NK-92 treated with Interleukin-12 subunit alpha and Interleukin-12 subunit beta, amount 100 ng/mL, for 24 hours (cell line): ENCODE measurements at places on chromosomes 2 and 18.

DNA sequence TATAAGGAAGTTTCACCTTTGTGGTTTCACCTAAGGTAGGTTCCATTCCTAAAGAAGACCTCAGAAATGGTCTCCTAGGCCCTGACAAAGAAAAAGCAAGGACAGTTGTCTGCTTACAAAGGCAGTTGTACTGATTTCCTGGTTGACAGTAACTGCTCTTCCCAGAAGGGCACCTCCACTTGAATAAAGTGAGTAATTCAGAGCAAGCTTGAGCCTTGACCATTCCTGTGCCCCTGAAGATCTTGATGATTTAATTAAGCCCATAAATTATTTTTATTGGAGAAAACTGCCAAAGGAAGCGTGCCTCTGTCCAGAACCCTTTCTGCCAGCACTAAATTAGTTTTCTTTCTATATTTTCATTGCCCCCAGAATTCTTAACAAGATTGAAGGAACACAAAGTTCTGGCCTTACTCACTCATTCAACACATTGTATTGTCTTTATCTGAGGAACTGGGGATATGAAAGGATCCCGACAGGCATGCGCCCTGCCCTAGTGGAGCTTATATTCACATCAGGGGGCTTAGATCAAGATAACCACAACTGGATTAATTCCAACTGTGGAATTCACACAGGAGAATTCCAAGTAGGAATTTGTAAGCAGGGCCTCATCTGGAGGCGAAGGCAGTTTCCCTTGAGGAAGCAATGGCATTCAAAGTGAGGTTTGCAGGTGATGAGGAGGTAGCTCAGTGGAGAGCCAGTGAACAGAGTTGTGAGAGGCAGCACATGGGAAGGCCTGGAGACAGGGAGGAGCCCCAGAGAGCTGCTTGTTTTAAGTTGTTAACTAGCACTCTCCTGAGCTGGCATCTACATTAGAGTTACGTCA is 21.2 kb downstream of the PTRHD1 start:
- DNase-seq = no peak

GRCh38 chr2:39870871-39871270 is 91.8 kb upstream of the THUMPD2 start:
- DNase-seq = no peak

GRCh38 chr2:179886-180285 is 83.9 kb downstream of the SH3YL1 start:
- DNase-seq = no peak

DNA sequence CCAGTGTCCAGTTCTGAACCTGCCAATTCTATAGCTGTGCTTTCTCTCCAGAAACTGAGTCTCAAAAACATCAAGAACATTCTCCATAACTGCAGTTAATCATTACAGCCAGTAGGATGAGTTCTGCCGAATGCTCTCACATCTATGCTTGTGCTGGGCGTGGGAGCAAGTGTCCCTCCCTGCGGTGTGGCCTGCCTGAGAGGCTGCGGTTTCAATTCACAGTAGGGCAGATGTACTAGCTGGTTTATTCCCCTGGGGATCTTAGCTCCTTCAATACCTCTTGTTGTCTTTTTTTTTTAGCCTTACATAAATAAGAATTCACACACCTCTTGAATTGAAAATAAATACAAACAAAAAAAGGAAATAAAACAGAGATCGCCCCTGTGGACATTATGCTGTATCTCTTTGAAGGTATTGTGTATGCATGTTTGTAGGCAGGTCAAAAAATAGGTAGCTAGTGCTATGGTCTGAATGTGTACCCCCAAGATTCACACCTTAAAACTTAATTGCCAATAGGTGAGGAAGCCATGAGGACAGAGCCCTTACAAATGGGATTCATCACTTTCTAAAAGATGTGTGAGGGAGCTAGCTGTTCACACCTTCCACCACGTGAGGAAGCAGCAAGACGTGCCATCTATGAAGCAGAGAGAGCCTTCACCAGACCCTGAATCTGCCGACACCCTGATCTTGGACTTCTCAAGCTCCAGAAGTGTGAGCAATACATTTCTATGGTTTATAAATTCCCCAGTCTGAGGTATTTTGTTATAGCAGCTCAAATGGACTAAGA is 74.3 kb downstream of the BCL2L11 start:
- peak; percentile 44 for DNase-seq

DNA sequence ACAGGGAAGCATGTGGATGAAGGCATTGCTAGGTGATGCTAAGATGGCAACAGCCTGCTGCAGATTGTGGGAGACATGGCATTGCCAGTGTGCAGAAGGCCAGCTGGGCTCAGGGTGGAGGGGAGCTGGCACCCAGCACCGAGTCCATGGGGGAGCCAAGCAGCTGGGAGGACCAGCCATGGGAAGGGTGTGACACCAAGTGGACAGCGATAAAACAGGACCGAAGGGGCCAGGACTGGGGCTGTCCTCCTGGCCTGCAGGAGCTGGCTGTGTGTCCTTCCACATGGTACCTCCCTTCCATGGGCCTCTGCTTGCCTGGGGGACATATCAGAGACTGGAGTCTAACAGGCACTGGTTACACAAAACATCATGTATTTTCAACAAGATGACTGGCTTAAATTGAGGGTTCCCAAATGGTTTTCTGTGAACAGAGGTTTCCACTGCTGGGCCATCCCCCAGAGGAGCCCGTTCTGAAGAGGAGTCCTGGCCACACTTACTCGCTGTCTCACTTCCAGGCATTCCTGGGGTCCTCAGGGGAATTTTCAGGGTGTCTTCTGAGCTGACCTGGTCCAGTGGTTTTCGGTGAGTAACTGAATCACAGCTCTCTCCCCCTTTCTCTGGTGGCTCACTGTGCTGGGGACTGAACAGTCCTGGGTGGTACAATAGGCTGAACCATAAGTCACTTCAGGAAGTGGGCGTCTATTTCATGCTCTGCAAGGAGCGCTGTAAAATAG is 60.4 kb upstream of the TNP1 start:
- no peak for DNase-seq

- no peak for DNase-seq
Observed at GRCh38 chr2:31233741-31234682, at the start of gene EHD3. TSS of gene EHD3 (plus strand) at chr2:31234152. CDS start at chr2:31234622, 470 bp downstream.

DNA sequence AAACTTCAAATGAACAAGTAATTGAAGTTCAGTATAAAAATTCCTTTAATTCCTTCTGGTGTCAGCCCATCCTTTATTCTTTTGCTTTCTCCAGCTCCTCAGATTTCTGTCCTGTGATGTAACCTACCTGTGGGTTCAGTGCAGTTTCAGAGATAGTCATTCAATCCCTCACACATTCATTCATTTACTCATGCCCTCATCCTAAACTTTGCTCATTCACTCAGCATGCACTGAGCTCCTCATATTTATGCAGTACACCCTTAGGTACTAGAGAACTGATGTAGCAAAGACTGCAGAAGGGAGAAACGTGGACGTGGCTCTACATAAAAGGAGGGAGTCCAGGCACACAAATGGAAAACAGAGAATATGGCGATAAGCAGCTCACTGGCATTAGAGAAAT is 45.3 kb upstream of the STAT1 start:
- no peak for DNase-seq

DNA sequence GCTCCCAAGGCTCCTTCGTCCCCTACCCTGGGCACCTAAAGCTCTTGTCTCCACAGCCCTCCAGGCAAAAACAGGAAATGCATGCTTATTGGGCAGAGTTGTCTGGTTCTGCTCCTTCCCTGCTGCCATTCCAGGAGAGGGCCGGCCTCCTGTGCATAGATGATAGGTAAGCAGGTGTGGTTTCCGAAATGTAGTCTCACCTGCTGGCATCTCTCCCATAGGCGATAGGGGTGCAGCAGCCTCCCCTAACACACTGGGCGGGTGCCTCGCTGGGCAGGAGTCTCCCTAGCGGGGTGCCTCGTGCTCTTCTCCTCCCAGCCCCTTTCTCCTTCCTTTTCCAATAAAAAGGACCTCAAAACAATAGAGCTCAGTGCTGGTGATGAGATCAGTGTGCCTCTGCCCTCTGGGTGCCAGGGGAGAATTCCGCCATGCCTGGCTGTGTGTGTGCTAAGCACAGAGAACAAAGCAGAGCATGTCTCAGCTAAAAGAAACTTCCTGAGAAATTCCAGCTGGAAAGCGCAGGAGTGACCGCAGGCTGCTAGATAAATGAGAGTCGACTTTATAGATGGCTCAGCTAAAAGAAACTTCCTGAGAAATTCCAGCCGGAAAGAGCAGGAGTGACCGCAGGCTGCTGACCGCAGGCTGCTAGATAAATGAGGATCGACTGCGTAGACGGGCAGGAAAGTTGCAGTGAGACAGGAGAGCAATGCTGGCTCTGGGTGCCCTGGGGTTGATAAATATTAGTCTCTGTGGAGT is 11.3 kb upstream of the PXDN start:
- no peak for DNase-seq

DNA sequence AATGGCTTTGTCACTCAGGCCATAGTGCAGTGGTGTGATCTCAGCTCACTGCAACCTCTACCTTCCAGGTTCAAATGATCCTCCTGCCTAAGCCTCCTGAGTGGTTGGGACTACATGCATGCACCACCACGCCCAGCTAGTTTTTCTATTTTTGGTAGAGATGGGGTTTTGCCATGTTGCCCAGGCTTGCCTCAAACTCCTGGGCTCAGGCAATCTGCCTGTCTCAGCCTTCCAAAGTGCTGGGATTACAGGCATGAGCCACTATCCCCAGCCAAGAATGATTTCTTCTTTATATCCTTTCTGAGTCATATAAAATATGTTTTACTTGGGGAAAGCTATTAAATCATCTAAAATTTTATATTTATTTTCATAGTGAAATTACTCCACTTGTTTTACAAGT is 61.3 kb downstream of the CYBRD1 start:
- no peak for DNase-seq

DNA sequence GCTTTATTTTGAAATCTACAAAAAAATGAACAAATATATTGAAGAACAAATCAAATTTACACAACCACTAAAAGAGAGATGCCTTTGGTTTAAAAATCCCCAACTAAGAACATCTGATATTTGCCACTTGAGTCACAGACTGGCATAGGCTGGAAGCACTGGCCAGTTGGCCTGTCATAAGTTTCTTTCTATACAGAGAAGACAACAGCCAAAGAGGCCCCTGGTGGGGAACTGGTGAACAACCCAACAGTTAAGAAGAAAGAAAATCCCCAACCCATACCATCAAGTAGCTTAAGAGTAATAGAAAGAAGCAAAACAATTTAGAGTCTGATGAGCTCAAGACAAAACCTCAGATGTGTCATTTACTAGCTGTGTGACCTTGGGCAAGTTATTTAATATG is 45.5 kb downstream of the OSR1 start:
- DNase-seq = no peak

GRCh38 chr2:174282441-174282840 is 34.1 kb upstream of the OLA1 start:
- DNase-seq = no peak

DNA sequence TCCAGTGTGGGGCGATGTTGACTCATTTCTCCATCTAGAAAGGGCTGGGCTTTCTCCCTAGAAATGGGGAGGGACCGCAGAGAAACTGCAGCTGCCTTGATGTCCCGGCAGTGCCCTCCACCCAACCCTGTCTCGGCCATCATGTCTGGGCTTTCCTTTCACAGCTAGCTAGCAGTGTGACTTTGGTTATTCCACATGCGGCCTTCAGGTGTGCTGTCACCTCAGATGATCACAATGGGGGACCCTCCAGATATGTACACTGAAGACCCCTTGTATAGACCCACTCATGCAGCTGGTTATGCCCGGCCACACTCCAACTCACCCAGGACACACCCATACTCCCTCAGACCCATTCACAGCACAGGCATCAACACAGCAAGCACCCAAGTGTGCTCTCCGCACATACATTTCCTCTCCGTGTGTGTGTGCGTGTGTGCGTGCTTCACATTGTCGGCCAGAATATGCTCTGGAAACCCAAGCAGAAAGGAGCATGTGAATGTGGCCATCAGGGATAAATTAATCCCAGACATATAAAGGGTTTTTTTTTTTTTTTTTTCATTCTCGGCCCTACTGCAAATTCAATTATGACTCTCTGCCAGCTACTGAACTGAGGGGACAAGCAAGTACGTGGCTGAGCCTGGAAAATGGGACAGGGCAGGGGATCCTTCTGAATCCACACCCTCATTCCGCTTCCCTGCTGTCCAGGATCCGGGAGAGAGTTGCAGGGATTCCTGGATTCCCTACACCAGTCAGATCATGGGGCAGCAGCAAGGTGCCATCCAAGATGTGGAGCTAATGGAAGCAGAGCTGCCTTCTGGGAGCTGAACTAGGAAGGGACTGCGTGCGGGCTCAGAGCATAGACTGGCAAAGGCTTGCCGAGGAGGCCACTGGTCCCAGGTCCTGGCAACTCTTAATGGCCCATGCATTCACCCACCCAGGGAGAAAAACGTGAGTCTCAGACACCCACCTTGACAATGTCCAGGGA is 240.2 kb downstream of the DYSF start:
- no peak for DNase-seq

DNA sequence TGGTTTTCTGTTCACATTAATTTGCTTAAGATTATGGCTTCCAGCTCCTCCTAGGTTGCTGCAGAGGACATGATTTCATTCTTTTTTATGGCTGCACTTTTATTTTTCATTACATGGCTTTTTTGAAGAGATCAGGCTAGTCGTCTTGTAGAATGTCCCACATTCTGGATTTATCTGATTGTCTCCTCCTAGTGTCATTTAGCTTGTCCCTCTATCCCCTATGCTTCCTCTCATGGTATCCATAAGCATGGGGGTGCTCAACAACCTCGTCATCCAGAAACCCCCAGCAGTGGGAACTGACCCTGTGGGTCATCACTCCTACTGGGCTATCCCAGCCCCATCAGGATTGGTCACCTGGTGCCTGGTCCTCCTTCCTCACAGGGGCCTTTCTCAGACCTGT is 49.6 kb downstream of the SERTAD2 start:
- no peak for DNase-seq

DNA sequence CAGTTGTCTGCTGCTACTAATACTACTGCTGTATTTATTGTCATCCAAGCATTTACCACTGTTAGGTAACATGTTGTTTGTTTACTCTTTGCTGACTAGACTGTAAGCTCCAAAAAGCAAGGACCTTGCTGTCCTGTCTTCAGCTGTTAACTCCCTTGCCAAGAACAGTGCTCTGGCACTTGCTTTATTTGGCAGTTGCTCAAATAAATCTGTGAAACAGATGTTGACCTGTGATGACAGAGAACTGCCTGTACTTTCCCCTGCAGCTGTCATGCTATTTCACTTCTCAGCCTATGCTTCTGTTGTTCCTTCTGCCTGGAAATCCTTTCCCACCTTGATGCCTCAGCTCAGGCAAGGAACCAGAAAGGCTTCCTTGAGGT is 181.2 kb downstream of the ATAD2B start:
- DNase-seq = no peak

DNA sequence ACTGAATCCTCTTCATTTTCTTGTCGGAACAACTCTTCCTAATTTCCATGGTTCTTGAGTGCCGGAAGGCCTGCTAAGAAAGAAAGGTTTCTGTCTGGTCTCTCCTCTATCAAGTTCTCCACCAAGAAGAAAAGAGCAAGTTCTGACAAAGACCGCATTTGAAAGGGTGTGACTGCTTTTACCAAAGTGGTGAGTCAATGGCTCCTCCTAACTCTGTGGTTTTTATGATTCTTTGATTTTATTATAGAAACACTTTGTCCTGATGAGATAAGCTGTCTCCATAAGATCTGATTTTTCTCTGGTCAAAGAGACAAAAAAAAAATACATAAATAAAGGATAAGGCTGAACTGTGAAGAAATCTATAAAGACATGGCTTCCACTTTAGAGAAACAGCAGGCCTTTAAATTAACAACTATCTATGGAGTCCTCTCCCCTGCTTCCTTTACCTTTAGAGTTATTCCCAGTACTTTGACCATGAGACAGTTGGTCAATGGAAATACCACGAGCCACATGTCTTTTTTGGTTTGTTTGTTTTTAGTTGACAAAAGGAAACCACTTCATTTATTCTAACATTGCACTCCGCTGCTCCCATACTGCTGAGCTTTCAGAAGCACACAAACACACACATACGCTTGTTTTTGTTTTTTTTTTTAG is 67.7 kb downstream of the REL start:
- DNase-seq = no peak
